ENCODE measurements at places on chromosomes 12 and 14.

GRCh38 chr12:50820177-50820576 is 22.5 kb upstream of the TMPRSS12 start:
- no peak for DNase-seq

DNA sequence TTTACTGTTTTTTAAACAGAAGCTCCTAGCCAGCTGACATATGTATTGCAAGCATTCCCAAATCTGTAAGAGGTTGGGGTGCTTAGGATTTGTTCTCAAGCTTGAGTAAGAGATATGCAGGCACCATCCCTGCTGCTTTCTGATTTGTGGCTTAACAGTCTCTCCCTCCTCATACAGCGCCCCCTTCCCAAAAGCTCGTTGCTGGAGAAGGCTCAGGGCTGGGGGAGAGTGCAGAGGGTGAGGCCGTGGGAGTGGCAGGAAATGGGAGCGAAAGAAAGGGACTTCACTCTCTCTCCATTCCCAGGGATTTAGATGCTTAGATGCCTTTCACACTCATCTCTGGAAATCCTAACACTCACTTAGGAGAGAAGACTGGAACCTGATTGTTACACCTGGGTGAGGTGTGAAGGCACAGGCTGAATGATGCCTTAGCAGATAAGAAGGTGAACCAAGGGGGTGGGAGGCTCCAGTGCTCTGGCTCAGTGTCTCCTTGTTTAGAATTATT is 172.0 kb downstream of the C12orf75 start:
- no peak for DNase-seq

DNA sequence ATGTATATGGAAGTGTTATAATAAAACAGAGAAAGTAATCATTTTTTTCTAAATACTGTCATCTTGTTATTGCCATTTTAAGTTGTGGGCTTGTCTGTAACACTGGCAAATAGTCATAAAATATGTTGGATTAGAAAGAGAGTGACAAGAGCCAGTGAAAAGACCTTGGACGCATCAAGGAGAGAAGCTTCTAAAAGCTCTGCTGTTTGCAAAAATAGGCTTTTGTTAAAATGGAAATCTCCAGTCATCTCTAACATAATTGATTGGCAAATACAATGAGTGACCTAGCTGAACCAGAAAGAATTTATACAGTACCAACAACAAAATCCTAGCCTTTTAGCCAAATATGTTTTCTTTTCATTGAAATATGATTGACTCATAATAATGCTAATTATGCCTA is 245.8 kb upstream of the RMST start:
- no peak for DNase-seq

DNA sequence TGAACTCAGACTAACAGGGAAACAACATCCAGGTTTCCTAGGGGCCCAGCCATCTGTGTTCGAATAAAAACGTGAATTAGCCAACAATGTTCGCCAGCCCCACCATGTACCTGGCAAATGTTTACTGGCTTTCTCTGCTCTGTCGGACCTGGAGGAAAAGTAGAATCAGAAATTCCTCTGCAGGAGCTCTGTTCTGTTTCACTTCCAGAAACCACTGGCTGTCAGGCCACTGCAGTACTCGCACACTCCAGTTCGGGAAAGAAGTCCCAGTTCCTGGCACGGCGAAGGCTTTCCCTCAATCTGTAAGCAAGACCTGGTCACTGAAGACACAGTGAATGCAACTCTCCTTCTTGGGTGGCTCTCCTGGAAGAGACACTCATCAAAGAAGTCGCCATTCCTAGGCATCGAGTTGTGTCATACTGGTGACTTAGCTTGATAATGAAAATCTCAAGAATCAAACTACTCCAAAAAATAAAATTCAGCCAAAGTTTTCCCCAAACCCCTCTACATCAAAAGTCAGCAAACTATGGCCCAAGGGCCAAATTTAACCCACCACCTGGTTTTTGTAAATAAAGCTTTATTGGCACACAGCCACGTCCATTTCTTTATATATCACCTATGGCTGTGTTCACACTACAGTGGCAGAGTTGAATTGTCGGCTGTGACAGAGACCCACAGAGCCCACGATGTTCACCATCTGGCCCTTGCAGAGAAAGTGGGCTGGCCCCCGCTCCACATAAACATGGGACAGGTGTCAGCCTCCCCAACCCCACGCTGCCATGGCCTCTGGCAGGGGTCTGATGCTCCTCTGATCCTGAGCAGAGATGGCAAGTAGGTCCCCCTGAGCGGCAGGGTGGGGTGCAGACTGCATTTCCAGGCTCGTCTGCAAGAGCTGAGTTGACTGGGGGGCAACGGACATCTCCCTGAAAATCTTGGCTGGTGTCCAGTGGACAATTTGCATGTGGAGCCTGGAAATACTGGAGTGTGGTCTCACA is 189.2 kb upstream of the DIO3 start:
- DNase-seq: no peak

DNA sequence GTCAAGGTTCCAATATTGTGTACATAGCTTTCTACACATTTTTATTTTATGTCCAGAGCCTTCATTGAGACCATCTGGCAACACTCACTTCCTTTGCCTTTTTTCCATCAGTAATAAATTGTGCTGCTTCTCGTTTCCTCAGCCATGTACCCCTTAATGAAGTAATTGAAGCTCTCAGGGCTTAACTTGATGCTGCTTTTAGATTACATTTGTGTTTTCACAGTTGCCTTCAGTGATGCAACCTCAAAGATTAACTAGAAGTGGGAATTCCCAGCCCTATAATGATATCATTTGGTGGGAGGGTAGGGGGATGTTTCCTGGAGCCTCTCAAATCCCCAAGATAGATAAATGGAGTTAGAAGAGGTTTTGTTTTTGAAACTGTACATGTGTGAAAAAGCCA is 80.2 kb upstream of the KRR1 start:
- no peak for DNase-seq

DNA sequence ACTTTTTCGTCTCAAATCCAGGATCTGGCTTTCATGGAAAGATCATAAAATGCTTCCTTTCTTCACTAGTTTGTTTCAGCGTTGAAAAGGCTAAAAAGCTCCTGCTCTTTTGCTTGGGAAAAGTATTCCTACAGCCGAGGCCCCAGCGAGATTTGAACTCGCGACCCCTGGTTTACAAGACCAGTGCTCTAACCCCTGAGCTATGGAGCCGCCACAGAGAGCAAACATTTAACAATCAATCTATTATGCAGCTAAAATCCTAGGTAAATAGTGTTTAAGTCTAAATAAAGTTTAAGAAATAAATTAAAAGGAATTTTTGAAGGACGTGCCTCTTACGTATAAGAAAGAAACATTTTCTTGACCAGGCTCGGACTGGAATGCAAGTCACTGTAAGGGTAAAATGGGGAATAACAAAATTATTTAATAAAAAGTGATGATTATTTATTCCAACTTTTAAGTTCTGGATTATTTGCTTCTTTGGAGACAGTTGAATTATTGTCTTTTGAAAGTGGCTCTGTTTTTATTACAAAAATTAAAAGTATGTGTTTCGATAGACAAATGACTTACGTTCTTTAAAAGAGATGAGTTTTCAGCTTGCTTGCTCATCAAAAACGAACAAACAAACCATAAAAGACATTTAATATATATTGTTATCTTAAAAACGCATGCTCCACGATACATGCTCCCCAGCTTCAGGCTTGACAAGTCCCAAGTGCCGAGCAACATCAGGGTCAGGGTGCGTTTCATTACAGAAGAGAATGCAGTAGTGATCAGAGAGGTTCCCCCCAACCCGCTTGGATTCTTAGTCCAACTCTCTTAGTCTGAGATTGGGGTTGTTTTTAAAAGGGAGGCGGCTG is 10.2 kb downstream of the OR6S1 start:
- no peak for DNase-seq

DNA sequence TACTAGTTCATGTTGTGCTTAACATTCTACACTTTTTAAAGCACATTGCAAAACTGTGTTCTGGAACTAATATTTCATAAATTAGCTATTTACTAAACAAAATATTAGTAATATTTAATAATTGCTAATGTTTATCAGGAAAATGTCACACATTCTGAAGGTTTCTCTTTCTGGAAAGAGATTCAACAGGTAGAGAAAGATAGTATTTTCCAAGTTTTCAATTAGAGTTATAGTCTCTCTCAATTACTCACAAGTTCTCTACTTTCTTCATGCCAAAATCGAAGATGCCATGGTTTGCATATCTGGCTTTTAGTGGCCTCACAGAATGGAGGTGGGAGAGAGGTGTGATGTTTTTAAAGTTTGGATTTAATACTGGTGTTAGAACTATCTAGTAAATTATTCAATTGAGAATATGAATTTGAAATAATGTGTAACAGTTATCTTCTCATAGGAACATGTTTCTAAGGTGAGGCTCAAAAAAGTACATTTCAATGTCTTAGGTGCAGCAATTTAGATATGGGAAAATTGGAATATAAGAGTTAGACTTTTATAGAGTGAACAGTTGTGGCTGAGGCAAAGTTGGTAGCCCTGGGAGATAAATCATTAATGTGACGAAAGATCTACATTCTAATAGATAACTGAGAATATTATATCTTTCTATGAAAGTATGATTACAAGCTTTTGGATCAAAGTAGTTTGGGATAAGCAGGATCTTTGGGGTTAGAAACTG is 1.5 kb downstream of the LUM start:
- no peak for DNase-seq

- no peak for DNase-seq
Measured at GRCh38 chr12:103877934-103878510, 37.0 kb upstream of the NT5DC3 start.

DNA sequence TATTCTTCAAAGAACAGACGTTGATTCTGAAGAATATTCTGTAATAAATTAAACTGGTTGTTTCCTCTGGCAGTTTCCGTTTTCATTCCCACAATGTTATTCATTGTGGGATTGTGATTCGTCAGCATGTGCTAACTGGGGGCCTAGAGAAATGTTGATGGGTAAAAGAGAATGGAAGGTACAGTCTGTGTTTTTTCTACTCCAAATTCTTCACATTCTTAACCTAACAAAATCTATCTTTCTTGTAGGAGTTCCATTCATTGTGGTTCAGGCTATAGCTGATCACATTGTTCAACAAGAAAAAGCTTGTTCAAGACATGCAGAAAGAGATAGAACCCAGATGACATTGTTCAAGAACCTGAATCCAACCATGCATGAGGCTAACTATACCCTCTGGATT is 5.9 kb downstream of the CD163 start:
- no peak for DNase-seq

DNA sequence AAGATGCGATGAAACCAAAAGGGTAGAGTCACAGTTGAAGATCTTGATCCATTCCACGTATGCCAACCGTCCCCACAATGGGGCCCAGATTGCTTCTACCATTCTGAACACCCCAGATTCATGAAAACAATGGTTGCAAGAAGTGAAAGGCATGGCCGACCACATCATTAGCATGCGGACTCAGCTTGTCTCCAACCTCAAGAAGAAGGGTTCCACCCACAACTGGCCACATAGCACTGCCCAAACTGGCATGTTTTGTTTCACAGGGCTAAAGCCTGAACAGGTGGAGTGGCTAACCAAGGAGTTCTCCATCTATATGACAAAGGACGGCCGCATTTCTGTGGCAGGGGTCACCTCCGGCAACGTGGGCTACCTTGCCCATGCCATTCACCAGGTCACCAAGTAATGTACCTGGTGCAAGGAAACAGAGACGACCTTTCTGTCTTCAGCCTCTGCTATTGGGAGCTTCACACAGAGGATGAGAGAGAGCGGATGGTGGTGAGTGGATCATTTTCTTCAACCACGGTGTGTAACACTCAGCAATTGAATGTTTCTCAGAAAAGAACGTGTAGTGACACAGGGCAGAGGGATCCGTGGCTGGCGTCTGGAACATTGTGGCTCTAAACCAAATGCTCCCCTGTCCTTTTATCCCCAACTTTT is 26.8 kb upstream of the CLEC2D start:
- no peak for DNase-seq

- no peak for DNase-seq
Measured at GRCh38 chr12:66008985-66009384, 121.6 kb downstream of the LLPH start.

GRCh38 chr14:56100556-56100955 is 17.7 kb upstream of the PELI2 start:
- DNase-seq: no peak

- no peak for DNase-seq
Measured at GRCh38 chr14:90999299-90999698, 61.1 kb downstream of the RPS6KA5 start.

DNA sequence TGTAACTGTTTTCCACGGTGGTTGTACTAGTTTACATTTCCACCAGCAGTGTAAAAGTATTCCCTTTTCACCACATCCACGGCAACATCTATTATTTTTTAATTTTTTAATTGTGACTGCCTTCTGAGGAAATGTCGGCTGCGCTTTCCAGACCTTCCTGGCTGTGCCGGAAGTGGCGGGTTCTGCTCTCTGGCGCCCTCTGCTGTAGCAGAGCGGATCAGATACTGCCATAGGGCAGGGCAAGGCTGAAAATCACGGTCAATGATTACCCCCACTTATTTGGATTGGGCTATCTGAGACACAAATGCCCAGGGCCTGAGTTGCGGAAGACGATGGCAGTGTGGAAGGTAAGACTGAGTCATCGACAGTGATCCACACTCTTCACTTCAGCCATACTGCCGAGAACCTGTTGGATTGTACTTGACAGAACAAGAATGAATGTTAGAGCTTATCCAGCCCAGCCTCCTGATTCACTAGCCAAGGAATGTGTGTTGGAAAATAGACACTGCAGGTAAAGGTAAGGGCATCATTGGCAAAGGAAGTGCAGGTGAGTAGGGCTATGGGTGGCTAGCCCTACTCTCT is 124.2 kb downstream of the NTF3 start:
- no peak for DNase-seq

GRCh38 chr12:121217761-121218160 is 7.8 kb downstream of the P2RX4 start:
- no peak for DNase-seq

- no peak for DNase-seq
Measured at GRCh38 chr12:76313299-76313698, 34.9 kb downstream of the BBS10 start.
